ENCODE measurements at places on chromosomes 6 and 20.

- no peak for DNase-seq
Observed at GRCh38 chr6:39999006-39999867, 65.0 kb upstream of the MOCS1 start.

GRCh38 chr6:5481750-5482149 lies 220.4 kb downstream of the FARS2 start:
- DNase-seq = no peak

DNA sequence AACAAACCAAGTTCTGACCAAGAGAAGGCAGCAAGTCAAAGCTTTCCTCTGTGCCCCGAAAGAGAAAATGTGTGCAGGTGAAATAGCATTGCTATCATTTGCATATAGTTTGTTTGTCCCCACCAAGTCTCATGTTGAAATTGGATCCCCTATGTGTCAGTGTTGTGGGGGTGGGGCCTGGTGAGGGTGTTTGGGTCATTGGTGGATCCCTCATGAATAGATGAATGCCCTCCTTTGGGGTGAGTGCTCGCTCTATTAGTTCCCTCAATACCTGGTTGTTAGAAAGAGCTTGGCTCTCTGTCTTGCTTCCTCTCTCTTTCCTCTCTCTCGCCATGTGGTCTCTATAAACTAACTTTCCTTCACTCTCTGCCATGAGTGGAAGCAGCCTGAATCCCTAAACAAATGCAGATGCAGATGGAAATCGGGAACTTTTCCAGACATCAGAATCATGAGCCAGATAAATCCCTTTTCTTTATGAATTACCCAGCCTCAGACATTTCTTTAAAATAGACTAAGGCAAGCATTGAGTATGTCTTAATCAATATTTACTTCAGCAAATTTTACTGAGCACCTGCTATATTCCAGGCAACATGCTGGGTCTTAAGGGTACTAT lies 43.8 kb upstream of the SYNDIG1 start:
- DNase-seq = no peak

DNA sequence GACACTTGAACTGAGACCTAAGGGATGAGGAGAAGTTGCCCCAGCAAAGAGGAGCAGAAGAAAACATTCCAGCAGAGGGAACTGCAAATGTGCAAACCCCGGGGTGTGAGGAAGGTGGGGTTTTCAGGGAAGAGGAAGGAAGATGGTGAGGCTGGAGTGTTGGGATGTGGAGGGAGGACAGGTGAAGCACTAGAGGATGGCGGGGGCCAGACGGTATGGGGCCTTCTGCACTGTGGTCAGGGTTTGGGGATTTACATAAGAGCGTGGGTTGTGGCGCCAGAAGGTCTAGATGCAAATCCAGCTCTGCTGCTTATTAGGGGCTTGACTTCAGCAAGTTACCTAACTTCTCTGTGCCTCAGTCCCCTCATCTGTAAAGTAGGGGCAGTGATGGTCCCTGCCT lies 16.0 kb downstream of the DLGAP4 start:
- DNase-seq = no peak

- no peak for DNase-seq
Observed at GRCh38 chr6:37717836-37718251, 20.2 kb upstream of the MDGA1 start.

DNA sequence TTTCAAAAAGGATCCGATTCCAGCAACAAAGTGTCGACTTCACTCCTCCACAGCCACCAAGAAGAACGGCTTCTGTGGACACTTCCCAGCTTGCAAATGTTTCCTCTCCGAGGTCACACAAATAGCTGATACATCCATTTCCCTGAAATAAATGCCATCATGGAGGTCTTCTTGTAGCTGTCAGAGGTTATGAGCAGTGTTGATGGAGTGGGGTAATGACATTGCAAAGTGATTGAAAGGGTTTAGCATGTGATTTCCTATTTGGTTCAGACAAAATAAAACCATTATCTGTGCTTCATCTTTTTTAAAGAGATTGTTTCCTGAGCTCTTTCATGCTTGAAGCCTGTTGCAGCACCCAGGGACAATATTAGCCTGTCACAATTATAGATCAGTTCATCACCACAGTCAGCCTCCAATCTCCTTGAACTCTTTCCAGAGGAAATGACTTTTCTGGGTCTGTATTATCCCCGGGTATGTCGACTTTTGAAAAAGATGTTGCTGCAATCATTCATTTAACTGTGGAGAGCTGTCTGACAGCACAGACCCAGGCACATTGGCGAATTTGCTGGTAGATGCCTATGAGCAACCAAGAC lies 16.9 kb upstream of the KIF16B start:
- no peak for DNase-seq

- DNase-seq = no peak
Observed at GRCh38 chr20:4688305-4688704, 33.4 kb upstream of the PRND start.

- no peak for DNase-seq
Observed at GRCh38 chr20:12058216-12058615, 140.5 kb downstream of the BTBD3 start.

DNA sequence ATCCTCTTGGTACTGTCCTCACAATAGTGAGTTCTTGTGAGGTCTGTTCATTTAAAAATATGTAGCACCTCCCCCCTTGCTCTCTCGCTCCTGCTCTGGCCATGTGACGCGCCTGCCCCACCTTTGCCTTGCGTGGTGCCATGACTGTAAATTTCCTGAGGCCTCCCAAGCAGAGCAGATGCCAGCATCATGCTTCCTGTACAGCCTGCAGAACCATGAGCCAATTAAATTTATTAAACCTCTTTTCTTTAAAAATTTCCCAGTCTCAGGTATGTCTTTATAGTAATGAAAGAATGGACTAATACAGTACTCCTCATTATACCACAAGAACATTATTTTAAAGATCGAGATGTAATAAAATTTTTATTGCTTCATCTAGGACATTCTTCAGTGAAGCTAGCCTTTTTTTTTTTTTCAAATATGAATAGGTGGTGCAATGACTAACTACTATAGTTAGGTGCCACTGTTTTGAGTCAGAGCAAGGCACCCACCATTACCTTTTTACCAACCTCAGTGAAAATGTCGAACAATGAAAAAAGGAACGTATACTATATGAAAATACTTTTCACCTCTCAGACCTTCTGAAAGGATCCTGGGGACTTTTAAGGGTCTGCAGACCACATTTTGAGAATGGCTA lies 191.1 kb upstream of the SGK1 start:
- no peak for DNase-seq

DNA sequence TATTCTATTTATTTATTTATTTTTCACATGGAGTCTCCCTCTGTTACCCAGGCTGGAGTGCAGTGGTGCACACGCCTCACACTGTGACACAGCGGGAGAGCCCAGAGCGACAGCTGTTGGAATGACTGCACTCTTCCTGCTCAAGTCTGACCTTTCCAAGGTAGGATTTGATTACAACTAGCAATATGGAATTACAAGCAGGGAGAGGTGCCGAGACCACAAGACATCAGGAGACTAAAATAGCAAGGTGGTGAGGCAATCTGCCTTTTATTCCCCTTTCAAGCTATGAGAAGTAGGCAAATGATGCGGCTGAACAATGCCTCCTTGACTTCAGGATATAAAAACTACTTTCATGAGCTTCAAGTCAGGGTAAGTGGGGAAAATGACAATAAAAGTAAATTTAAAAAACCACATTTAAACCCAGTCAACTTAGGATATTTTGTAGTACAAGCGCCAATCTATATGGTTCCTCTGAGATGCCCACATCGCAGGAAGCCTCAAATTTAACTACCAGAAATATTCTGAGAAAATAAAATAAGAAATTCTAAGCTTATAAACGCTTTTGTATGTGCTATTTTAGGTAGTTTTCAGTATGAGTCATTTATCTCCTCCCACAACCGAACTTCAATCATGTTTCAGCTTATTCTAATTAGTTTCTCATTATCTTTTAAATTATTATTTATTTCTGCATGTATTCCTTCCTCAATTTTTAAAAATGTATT lies 146.9 kb upstream of the SGK1 start:
- no peak for DNase-seq
